ENCODE measurements at places on chromosomes 16 and 17. TPM values are rescaled to one million over a fixed set of nuclear protein-coding genes. Genes with fewer than 3 reads are reported as not detected.

DNA sequence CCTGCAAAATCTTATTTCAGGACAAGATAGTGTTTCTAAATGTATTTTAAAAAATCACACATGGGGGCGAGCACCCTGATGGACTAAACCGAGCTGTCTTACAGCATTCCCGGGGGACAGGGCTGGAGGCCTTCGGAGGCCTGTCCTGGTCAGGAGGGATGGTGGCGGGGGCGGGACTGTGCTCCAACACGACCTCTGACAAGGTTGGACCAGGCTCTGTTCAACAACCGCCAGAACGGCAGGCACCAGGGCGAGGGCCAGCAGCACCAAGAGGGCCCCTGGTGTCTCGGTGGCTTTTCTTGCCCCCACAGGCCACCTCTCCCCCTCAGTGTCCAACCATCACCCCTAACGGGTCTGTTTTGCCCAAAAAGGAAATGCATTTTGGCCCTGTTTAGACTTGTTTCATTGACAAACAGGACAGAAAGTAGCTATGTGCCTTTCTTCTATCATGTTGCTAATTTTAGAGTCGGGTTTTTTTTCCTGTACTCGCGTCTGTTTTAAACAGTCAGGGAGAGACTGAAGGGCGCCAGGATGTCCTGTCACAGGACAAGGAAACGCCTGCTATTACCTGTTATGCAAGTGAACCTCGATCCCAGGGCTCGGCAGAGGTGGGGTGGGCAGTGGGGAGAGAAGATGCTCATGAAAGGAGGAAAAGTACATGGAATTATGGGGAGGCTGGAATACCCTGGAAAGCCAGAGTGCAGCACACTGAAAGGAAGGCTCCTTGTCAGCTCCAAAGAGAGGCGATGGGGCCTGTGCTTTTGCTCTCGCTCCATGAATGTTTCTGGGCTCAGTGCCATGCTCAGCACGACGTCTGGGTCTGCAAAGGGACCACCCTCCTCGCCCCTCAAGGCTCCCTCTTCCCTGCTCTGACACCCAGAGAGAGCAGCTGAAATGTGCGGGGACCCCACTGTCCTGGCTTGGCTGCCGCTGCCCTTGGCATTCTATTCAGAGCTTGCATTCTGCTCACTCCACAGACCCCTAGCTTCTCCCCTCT is 11.9 kb downstream of the TMEM204 start:
- DNase-seq, result peak; percentile 60

DNA sequence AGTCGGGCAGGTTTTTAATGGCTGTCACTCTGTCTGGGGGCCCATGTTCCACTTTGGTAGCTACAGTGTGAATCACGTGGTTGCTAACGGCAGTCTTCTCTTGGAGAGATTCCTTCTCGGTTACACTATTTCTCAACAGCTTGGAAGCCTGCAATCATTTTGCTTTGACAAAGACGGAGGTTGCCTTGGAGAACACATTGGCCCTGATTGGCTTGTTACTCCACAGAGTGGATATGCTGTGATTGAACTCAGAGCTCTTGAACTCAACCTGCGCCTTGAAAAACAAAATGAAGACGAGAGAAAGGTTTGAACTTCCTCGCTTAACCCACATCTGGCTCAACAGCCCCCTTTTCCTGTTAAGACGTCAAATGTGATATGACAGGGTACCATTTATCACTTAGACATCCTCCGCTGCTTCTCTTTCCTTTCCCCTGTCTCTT is 218.9 kb downstream of the MAF start:
- DNase-seq, result no peak

- DNase-seq, result no peak
Measured at GRCh38 chr17:34379868-34380267, 16.8 kb upstream of the CCL1 start.

DNA sequence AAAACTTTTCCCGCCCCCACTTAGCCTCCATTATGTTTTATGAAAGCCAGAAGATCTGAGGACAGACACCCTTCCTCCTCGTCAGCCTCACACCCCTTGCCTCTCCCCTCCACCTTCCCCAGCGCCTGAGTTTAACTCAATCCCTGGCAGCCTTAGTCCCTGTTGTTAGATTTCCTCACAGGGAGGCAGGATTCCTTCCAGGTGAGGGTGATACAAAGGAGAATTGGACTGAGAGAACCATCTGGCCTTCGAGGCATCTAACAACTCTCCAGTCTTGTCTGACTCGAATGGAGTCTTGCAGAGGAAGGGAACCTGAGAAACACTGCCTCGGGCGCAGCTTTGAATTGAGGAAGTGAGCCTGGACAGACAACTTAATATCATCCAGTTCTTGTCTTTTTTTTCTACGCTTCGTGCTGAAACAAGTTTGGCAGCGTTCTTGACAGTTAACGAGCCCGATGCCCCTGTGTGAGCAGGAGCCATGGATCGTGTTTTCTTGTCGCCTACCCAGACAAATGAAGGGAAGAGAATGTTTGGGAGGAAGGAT is 1.3 kb upstream of the ZNF768 start:
- peak; percentile 36 for DNase-seq

DNA sequence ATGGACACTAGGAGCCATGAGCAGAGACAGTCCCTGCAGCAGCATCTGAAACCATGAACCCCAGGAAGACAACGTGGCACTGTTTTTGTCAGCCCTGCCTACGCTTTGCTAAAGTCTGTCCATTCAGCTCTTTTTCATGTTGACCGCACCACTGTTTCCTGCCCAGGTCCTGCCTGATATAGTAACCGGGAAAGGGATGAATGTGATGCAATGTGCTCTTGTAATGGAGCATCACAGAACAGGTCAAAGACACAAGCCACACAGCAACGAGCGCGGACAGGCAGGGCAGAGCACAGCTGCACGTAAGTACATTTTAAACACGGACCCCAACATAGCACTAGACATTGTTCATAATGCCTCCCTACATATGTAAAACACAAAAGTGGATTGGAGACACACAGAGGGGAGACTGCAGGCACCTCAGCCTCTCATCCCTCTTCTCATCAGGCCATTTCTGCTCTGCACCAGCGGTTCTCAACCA is 16.9 kb upstream of the TNFRSF13B start:
- DNase-seq, result no peak

GRCh38 chr17:35244341-35245195 is 1.7 kb downstream of the SLFN5 start:
- DNase-seq, result peak; percentile 66

DNA sequence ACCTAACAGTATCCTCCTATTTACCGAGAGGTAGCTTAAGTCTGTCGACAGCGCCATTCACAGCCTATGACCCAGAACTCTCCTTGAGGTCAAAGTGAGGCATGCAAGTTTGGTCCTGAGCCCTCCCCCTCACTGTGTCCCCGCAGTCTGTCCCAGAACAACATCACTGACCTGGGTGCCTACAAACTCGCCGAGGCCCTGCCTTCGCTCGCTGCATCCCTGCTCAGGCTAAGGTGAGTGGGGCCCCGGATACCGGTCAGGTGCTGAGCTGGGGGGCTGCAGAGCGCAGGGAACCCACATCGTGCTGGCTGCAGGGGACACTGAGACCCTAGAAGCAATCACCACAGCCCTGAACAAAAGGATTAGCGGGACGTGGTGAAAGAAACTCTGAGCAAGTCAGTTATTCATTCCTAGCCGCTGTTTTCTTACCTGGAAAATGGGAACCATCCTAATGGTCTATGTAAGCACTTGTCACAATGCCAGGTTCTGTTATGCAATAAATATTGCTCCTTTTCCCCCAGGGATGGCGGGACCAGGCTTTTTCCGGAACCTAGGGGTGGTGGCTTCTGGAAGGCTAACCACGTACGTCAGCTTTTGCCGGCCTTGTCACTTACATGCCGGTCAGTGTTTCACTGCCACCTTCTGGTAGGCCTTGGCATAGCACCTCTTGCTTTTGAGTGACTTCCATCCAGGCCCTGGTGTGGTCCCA is 23.8 kb downstream of the DEXI start:
- peak; percentile 95 for DNase-seq

The P2RX1 gene
- total RNA-seq, result 13.4 TPM

The TMEM204 gene
- total RNA-seq, result 45.8 TPM

The SRSF1 gene
- total RNA-seq, result 242 TPM

All from stomach (tissue), 19 donors.